Umbilical cord (tissue), 2 donors: ENCODE measurements at places on chromosomes 1 and 21.
A peak's percentile ranks its signal among the peaks of the same experiment; 100 is the strongest.

- no peak for DNase-seq
Measured at GRCh38 chr1:153001382-153001781, at the start of gene SPRR3. SPRR3 (plus strand) TSS chr1:153001749; CDS start chr1:153003021, 1,272 bp downstream.

DNA sequence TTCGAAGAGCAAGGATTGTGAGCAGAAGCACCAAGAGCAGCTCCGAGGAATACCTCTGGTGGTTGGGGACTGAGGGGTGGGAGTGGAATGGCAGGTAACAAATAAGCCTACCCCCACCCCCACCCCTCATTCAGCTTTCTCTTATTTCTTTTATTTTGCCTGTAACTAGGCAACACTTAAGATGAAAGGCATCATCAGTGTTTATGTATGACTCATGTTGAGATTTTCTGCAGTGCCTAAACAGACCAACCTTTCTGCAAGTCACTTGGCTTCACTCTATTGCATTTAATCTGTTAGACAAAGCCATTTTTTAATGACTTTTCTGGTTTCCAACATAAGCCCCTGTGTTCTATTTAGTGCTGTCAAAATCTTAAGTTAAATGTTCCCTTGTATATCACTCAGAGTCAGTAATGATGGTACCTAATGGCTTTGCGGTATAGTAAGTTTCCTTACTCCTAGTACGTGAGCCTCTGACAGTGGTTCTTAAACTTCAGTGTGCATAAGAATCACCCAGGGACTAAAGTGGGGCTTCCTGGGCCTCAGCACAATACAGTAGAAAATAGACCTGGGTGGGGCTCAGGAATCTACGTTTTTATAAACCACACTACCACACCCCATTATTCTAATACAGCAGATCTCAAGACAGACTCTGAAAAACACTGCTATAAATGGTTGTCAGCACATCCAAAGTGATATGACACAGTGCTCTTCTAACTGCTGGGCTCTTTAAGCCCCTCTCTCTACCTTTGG lies 19.9 kb downstream of the CASQ2 start:
- peak; percentile 81 for DNase-seq

DNA sequence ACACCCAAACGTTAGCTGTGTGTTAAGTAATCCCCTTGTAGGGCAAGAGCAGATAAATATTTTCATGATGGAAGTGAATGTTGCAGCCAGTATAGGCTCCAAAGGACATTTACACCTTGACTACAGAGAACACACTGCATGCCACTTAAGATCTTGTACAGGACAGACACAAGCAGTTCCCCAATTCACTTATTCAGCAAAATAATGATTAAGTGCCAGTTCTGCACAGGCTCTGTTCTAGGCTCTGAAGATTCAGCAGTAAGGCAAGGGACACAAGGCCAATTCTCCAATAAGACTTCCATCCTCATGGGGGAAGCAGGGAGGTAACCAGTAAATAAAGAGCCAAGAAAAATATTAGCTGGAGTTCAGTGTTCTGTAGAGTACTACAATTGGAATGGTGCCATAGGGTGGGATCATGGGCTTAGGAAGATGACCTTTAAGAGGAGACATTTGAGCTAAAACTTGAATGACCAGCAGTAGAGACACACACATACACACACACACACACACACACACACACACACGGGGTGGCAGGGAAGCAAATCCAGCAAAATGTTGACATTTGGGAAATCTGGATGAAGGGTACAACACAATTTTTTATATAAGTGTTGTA lies 199.9 kb upstream of the JUN start:
- no peak for DNase-seq

DNA sequence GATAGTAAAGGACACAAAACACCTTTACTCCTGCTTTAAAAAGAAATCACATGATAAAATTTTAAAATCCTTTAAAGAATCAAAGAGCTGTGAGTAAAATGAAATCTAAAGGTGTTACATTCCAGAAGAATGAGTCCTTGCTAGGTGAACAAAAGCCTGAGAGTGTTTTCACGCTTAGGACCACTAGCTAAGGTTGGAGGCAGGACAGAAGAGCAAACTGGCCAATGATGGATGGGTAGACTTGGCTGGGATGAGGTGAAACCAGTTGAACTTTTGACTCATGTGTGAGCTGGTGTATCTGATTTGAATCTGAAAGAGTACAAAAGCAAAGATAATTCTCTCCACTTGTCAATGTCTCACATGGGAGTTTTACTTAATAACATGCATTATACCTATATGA lies 35.1 kb downstream of the CATSPERE start:
- DNase-seq, result no peak

GRCh38 chr1:34163792-34164731 lies 968 bp downstream of the CSMD2 start:
- DNase-seq, result no peak
